ENCODE measurements at places on chromosomes 4 and X. TPM values are rescaled to one million over a fixed set of nuclear protein-coding genes. Genes with fewer than 3 reads are reported as not detected.

- no peaks in the 10 kb centered on the region for H3K4me1 ChIP-seq
- no peak for DNase-seq
- H3K4me3 ChIP-seq: no peak overlapping the region
- no peaks in the 10 kb centered on the region for H3K36me3 ChIP-seq
- no peak overlapping the region for H3K27ac ChIP-seq
Measured at GRCh38 chrX:42149281-42149680, 225.9 kb upstream of the CASK start.

GRCh38 chr4:7697343-7697742, 242.3 kb downstream of the AFAP1 start:
- no peaks in the 10 kb centered on the region for H3K27me3 ChIP-seq
- no peaks in the 10 kb centered on the region for H3K4me1 ChIP-seq
- DNase-seq: no peak
- no peaks in the 10 kb centered on the region for H3K36me3 ChIP-seq
- no peak overlapping the region for H3K4me3 ChIP-seq

DNA sequence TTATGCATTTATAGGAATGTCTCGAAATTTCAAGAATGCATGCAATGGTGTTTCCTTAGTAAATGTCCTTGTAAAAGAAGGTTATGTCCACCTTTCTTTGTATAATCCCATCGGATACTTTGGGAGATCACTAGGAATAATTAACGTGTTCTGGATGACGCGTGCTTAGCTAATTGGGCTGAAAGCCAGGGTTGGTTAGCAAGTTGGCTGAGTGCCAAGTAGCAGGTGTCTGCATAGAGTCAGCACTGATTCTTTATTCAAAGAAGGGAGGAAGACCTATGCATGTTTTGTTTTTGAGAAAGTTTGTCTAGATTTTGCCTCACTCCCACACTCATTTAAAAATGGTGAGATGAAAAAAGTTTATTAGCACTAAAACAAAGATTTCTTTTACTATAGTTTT, 144.6 kb downstream of the SOX3 start:
- peaks cover 7% of the 10 kb centered on the region for H3K27me3 ChIP-seq

- H3K4me1 ChIP-seq: no peaks in the 10 kb centered on the region
- H3K4me3 ChIP-seq: no peak overlapping the region
- peaks cover 6% of the 10 kb centered on the region for H3K36me3 ChIP-seq
Measured at GRCh38 chr4:185183622-185184281, 20.0 kb downstream of the CFAP97 start.

- DNase-seq: no peak
- no peaks in the 10 kb centered on the region for H3K4me1 ChIP-seq
- no peak overlapping the region for H3K4me3 ChIP-seq
- no peak overlapping the region for H3K27ac ChIP-seq
- H3K36me3 ChIP-seq: no peaks in the 10 kb centered on the region
Measured at GRCh38 chr4:118357601-118358000, 4.8 kb upstream of the PRSS12 start.

Gene CD40LG
- total RNA-seq: not detected

Data from endodermal cell (in vitro differentiated cells).